ENCODE measurements at places on chromosomes 4 and X.

DNA sequence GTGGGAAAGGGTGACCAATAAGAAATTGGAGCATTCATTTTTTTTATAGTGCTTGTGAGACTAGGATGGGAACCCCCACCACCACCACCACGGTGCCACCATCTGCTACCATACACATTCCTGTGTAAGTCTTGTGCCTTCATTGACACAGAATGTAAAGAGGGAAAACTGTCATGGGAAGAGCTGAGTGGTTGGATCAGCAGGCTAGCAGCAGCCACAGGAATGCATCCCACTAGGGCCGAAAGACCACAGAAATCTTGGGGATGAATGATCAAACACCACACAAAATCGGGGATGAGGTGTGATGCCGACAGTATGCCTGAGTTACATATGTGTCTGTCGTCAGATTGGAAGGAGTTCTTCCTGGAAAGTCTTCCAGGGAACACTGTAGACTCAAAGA, 69.2 kb downstream of the SRPX start:
- no peak for DNase-seq

DNA sequence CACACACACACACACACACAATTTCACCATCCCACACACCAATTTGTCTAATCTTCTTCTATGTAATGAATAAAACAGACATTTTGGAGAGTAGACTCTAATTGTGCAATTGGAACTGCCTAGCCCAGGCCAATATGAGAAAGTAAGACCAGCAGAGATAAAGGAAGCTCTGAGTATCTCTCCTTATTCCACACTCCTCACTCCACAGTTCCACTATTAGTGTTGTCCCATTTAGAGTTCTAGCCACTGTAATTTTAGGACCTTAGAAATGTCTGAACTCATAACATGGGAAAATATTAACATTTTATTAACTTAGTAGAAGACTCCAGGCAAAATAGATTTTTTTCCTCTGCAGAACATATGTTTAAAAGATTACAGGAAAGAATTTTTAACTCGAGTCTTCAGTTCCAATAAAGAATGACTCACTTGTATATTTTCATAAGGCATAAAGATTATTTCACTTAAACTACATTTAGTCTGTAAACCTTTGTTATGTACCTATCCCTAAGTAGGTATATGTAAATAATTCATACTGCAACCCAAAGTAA, 297.6 kb upstream of the INTU start:
- DNase-seq, result no peak

DNA sequence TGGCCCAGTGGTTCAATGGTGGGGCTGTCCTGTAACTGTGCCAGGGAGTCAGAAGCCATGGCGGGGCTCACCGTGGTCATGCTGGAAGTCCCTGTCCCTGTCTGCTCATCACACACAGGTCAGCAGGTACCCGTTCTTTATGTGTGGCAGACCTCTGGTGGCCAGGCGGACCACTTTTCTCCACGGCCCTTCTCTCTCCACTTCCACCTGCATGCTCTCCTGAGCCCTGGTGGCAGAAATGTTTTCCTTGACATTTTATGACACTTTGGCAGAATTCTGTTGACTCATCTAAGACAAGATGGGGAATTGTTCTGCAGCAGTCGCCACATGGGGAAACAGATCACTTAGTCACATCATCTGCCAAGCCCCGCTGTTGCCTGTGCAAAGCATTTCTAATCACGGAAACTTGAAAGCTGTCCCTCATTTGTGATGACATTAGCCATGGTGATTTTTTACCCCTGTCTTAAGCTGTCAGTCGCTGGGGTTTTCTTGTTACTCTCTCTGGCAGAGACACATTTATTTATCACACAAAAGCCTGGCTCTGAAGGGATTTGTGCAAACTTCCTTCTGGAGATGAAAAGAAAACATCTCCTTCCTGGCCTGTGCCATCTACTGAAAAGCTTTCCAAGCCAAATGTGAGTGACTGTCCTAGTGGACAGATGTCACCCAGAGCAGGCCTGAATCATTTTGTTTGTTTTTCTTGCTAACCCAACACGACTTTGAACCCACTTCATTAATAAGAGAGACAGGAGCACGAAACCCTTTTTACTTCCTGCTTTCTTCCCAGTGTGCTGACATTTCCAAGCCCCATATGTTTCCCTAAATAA, 38.8 kb upstream of the STIM2 start:
- DNase-seq, result no peak

DNA sequence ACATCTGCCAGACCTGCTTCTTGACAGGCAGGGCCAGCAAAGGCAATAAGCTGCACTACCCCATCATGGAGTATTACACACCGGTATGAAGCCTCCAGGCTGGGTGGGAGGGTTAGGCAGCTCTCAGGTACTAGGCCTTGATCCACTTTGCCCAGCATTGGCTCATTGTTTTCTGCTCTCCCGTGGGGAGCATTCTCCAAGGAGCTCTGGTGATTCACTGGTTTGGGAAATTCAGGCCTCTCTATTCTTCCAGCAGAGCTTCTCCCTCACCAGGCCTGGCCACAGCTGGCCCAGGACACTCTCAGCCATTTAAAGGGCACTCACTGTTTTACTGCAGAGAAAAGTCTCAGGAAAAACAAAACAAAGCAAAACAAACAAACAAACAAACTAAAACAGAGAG, 33.0 kb downstream of the DRP2 start:
- DNase-seq, result no peak

DNA sequence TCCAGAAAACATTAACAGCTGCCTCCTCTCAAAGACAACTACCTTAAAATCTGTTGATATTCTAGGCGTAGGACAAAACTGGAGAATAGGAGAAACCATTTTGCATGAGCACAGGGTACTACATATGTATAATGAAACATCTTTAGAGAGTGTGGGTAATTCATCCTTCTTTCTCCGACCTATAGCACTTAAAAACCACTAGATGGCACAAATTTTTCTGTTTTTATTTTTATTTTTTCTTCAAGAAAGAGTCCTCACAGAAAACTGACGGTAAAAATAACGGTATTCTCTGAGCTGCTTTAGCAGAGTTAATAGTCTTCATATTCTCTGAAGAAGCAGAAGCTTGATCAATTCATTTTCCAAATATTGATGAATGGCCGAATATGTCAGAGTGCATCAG, 14.6 kb downstream of the SMIM31 start:
- no peak for DNase-seq

DNA sequence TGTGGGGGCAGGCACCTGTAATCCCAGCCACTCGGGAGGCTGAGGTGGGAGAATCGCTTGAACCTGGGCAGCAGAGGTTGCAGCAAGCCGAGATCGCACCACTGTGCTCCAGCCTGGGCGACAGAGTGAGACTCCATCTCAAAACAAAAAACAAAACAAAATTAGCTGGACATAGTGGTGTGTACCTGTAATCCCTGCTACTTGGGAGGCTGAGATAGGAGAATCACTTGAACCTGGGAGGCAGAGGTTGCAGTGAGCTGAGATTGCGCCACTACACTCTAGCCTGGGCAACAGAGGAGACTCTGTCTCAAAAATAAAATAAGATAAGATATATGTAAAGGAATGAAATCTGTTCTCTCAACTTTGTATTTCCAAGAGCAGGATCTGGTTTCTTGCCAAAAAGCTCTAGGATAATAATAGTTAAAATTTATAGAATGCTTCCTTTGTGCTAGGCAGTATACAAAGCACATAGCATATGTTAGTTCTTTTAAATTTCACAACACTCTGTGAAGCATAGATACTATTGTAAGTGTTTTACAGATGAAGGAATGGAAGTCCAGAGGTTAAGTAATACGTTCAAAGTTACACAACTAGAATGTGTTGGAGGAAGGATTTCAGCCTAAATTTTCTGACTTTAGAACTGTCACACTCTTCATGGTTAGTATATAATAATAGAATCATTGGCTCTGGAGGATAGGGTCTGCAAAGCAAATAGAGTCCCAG, 10.3 kb downstream of the MRPL1 start:
- no peak for DNase-seq

Measured in GM12864 (cell line).